Neural progenitor cell (in vitro differentiated cells): ENCODE measurements at places on chromosomes 13 and 19. TPM values are rescaled to one million over a fixed set of nuclear protein-coding genes. Genes with fewer than 3 reads are reported as not detected.
A peak's percentile ranks its signal among the peaks of the same experiment; 100 is the strongest.

DNA sequence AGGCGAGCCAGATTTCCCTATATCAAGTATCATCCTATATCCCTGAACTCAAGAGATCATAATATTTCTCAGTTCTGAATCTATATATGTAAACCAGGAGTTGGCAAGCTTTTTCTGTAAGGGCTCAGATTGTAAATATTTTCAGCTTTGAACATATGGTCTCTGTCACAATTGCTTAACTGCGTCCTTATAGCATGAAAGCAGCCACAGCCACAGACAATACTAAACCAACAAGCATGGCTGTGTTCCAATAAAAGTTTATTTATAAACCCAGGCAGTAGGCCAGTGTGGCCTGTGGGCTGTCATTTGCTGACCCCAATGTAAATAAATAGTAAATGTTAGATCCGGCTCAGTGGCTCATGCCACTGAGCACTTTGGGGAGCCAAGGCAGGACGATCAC lies 12.2 kb upstream of the MYH14 start:
- H3K4me3 ChIP-seq, result no peak overlapping the region
- no peak overlapping the region for H3K27ac ChIP-seq
- no peak for DNase-seq
- H3K4me1 ChIP-seq, result no peaks in the 10 kb centered on the region
- no peaks in the 10 kb centered on the region for H3K36me3 ChIP-seq
- H3K27me3 ChIP-seq, result peaks cover 19% of the 10 kb centered on the region

DNA sequence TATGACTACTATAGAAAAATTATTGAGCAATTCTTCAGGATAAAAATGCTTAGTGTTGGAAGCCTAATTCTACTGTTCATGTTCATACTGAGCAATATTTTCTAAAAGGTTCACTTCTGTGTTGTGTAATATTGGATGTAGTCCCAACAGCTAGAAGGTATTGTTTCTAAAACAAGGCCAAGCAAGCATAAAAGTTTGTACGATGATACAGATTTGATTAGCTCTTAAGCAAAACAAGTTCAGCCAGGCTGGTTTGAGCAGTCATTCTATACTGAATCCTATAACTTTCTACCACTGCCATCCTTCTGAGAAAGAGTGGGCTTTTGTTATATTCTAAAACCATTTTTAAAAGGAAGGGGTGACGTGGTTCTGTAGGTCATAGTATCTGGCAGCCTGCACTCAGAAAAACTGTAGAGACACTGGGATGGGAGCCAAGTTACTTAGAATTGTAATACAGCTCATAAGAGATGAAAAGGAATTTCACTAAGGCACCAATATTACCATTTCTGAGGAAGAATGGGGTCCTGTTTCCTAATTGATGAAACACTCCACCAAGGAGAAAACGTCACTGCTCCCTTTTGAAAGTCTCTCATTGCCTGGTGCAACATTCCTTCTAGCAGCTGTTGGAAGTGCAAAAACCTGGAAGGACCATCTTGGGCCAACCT lies 275.0 kb upstream of the DACH1 start:
- H3K27me3 ChIP-seq, result no peaks in the 10 kb centered on the region
- peaks cover 7% of the 10 kb centered on the region for H3K4me1 ChIP-seq
- H3K4me3 ChIP-seq, result no peak overlapping the region
- H3K27ac ChIP-seq, result no peak overlapping the region
- no peak for DNase-seq
- no peaks in the 10 kb centered on the region for H3K36me3 ChIP-seq

DNA sequence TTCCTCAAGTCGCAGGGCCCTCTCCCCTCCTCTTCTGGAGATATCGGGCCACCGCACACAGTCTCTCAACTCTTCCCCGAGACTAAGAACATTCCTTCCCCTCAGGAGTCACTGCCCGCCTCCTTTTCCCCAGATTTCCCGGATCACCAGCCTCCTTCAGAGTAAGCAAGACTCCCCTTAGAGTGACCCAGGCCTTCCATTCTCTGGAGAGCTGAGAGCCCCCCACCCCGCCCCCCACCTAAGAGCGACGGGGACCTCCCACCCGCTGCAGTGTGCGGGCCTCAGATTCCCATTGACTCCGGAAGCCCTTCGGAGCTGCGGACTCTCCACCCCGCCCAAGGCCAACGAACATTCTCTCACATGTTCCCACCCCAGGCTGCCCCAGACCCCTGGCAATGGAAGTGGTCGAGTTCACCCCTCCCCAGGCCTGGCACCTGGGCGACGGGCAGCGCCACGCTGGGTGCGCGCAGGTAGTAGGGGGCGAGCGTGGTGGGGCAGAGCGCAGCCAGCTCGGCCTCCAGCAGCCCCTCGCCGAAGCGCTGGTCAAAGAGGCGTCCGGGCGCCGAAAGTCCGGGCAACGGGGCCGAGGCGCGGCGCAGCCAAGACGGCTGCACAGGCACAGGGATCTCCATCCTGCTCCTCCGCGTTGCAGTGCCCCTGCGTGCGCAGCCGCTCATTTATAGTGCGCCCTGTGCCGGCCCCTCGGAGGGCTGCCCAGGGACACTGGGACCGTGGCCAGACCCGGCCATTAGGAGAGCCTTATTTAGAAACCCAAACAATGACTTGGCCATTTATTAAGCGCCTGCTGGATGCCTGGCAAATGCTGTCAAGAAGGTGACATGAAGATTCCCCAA lies at the start of gene HSPB6:
Gene HSPB6 (minus strand): TSS at position 653 of the 854 bp plus-strand sequence. CDS start 21 bp downstream, at position 632.
- DNase-seq, result peak; percentile 49
- H3K4me1 ChIP-seq, result peaks cover 6% of the 10 kb centered on the region
- peak within 1 kb of the TSS; percentile 89 for H3K4me3 ChIP-seq
- no peaks in the 10 kb centered on the region for H3K36me3 ChIP-seq
- H3K27ac ChIP-seq, result no peak within 1 kb of the TSS

DNA sequence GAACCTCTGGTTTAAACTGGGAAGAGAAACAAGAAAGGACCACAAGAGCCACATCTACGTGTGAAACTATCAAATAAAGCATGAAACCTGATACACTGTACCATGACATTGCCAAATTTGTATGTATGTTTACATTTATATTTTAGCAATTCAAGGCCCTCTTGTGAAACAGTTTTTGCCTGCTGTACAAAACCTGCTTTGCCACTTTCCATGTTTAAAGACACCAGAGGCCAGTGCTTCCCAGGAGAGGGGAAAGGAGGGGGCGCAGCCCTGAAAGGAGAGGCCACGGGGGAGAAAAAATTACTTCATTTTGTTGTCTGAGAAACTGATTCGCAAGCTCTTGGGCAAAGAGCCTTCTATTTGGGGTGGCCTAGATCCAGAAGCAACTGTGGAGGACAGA lies 124.8 kb downstream of the DCLK1 start:
- H3K27ac ChIP-seq, result no peak overlapping the region
- no peak overlapping the region for H3K4me3 ChIP-seq
- H3K36me3 ChIP-seq, result no peaks in the 10 kb centered on the region
- H3K27me3 ChIP-seq, result no peaks in the 10 kb centered on the region

GRCh38 chr13:40064154-40065097 lies 409.0 kb downstream of the COG6 start:
- no peak overlapping the region for H3K4me3 ChIP-seq
- H3K27me3 ChIP-seq, result no peaks in the 10 kb centered on the region
- H3K4me1 ChIP-seq, result no peaks in the 10 kb centered on the region
- no peaks in the 10 kb centered on the region for H3K36me3 ChIP-seq

GRCh38 chr13:35694549-35695447 lies 218.3 kb upstream of the MAB21L1 start:
- no peak for DNase-seq
- no peaks in the 10 kb centered on the region for H3K36me3 ChIP-seq
- peaks cover 8% of the 10 kb centered on the region for H3K4me1 ChIP-seq
- H3K4me3 ChIP-seq, result no peak overlapping the region
- H3K27me3 ChIP-seq, result no peaks in the 10 kb centered on the region

Gene SELENOV
- total RNA-seq, result 0.73 and 6.2 TPM in 2 replicates

Gene RDH13
- total RNA-seq, result 9.0 and 9.4 TPM in 2 replicates
